Activated CD4-positive, alpha-beta memory T cell treated with anti-CD3 and anti-CD28 coated beads for 36 hours (primary cell): ENCODE measurements at places on chromosomes 2 and 18. TPM values are rescaled to one million over a fixed set of nuclear protein-coding genes. Genes with fewer than 3 reads are reported as not detected.

DNA sequence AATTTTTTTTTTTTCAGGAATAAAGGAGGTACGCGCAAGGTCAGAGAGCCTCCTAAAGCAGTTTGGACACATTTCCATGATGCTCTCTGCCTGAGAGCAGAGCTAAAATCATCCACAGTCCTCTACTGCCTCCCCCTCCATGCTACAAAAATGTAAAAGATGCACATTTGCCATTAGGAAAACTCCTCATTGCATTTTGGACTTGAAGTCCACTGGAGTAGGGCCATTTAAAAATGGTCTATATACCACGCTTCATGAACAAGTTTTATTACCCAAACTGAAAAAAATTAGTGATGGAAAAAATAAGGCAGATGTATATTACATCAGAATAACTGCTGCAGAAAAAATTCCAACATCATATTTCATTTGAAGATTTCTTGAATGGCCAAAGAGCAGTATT lies 256.0 kb downstream of the AFF3 start:
- H3K4me1 ChIP-seq: no peaks in the 10 kb centered on the region
- H3K27me3 ChIP-seq: no peaks in the 10 kb centered on the region
- no peak for DNase-seq
- no peak overlapping the region for H3K27ac ChIP-seq
- H3K36me3 ChIP-seq: no peaks in the 10 kb centered on the region
- H3K4me3 ChIP-seq: no peak overlapping the region

GRCh38 chr2:65231892-65232477 lies 4.4 kb downstream of the ACTR2 start:
- peaks cover 50% of the 10 kb centered on the region for H3K4me1 ChIP-seq
- DNase-seq: peak; percentile 44
- no peaks in the 10 kb centered on the region for H3K27me3 ChIP-seq

DNA sequence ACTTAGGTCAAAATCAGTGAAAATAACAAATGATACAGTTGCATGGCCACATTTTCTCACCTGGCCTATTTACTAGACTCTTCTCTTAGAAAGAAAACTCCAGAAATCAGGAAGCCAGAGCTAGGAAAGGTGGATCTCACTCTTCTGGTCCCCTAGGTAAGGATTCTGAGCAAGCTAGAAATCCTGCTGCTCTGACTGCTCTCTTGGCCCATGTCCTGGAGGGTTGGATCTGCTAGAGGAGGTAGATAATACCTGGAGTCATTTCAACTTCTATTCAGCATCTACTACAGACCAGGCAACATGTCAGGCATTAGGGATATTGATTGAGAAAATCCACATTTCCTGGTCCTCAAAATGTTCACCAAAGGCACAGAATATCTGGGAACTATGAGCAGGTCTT lies 34.9 kb downstream of the AKAIN1 start:
- peaks cover 2% of the 10 kb centered on the region for H3K27me3 ChIP-seq
- no peaks in the 10 kb centered on the region for H3K36me3 ChIP-seq
- H3K27ac ChIP-seq: no peak overlapping the region
- no peak overlapping the region for H3K4me3 ChIP-seq
- peaks cover 21% of the 10 kb centered on the region for H3K4me1 ChIP-seq

DNA sequence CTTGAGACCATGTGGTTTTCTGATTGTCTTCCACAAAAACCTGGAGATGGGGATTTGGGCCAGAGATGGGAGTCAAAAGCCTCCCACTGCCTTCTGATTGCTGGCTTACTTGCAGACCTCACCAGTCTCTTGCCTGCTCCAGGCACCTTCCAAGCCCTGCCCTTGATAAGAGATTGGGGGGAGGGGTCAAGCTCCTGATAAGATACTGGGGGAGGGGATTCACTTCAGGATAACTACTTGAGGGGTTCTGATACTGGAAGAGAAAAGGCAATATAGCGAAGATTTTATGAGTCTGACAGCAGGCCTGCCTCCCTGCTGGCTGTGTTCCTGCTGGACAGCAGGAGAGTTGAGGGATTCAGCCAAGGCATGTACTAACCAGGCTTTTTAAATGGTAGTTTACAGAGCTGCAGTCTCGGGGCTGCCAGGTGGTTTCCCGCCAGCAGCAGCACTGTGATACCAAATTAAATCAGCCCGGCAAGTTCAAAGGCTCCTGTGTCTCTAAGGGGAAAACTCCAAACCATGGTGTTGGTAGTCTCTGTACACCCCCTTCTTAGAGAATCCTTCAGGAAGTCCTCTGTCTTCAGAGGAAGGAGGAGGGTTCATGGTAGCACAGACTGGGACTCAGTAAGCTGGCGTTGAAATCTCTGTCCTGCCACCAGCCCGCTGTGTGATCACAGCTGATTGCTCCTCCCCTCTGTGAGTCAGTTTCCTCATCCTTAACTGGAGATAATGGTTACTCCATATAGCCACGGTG lies 58.3 kb downstream of the FBXO36 start:
- peaks cover 10% of the 10 kb centered on the region for H3K4me1 ChIP-seq
- H3K36me3 ChIP-seq: peaks cover 2% of the 10 kb centered on the region
- H3K27me3 ChIP-seq: no peaks in the 10 kb centered on the region
- no peak overlapping the region for H3K27ac ChIP-seq
- peak; percentile 51 for DNase-seq
- H3K4me3 ChIP-seq: peak overlapping the region; percentile 63

DNA sequence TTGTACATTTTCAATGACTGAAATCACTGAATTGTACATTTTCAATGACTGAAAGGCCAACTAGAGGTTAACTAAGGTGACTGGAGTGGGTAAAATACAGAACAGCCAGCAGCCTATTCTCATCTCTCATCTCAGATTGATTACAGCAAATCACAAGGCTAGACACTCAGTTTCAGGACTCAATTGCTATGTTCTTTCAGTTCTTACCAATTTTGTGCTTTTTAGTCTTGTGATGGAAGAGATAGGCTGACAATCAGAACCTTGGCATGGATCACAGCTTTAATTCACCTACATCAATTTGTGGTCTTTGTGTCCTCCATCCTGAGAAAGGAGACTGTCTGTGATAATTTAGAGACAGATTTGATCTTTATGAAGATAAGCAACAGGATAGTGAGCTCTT lies 124.7 kb downstream of the GULP1 start:
- no peak overlapping the region for H3K4me3 ChIP-seq
- no peaks in the 10 kb centered on the region for H3K27me3 ChIP-seq
- H3K4me1 ChIP-seq: no peaks in the 10 kb centered on the region
- DNase-seq: no peak

DNA sequence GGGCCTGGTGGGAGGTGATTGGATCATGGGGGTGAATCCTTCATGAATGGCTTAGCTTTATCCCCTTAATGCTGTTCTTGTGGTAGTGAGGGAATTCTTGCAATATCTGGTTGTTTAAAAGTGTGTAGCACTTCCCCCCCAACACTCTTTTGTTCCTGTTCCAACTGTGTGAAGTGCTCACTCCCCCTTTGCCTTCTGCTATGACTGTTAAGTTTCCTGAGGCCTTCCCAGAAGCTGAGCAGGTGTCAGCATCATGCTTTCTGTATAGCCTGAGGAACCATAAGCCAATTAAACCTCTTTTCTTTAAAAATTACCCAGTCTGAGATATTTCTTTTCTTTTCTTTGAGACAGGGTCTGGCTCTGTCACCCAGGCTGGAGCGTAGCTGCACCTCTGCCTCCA lies 139.4 kb downstream of the RNF152 start:
- peaks cover 4% of the 10 kb centered on the region for H3K27me3 ChIP-seq
- DNase-seq: no peak
- H3K4me3 ChIP-seq: no peak overlapping the region
- H3K4me1 ChIP-seq: peaks cover 3% of the 10 kb centered on the region
- no peak overlapping the region for H3K27ac ChIP-seq
- H3K36me3 ChIP-seq: no peaks in the 10 kb centered on the region

GRCh38 chr2:128475427-128476211 lies 157.0 kb upstream of the HS6ST1 start:
- peaks cover 11% of the 10 kb centered on the region for H3K27me3 ChIP-seq
- no peak for DNase-seq

DNA sequence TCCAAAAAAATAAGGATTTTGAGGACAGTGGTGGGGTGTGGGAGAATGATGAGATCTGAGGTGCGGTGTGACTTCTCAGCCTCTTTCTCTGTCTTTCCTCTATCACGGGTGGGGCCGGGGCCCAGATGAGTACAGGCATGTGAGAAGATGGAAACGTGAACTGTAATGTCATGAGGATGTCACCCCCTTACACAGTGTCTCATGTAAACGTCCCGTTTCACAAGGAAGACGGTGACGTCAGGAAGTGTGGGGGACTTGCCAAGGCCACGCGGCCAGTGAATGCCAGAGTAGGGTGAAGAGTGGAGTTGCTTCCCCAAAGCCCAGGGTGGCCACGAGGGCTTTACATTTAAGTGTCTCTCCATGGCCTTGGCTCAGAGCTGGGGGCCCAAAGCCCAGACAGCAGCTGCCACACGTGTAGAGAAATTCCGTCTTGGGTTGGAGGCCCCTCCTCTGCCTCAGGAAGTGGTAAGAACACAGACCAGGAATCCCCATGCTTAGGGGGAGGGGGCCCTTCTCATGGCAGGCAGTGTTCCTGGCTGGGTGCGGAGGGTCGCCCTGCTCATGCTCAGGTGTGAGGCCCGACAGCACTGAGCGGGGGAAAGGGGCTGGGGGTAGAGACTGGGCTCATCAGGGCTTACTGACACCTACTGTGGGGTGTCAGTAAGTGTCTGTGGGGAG lies 80.9 kb upstream of the SMAD7 start:
- H3K4me3 ChIP-seq: no peak overlapping the region
- H3K27ac ChIP-seq: no peak overlapping the region
- DNase-seq: peak; percentile 42
- H3K36me3 ChIP-seq: no peaks in the 10 kb centered on the region
- H3K27me3 ChIP-seq: peaks cover 3% of the 10 kb centered on the region
- peaks cover 15% of the 10 kb centered on the region for H3K4me1 ChIP-seq

DNA sequence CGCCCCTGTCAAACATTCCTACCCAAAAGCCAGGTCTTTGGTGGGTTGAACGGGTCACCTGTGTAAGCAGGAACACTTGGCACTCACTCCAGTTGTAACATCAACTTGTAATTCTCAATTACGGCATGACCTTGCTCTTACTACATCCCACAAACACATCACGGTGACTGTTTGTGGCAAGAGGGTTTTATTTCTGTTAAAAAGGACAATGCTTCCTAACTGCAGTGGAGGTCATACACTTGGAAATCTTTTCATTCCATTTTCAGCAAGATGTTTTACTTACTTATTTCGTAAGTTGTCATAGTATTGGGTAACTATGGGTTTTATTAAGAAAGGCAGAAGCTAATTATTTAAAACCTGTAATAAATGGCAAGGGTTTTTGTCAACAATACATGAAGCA lies 126.1 kb downstream of the ZNF516 start:
- no peaks in the 10 kb centered on the region for H3K36me3 ChIP-seq
- peaks cover 3% of the 10 kb centered on the region for H3K27me3 ChIP-seq
- H3K4me3 ChIP-seq: no peak overlapping the region
- no peak for DNase-seq
- no peak overlapping the region for H3K27ac ChIP-seq

DNA sequence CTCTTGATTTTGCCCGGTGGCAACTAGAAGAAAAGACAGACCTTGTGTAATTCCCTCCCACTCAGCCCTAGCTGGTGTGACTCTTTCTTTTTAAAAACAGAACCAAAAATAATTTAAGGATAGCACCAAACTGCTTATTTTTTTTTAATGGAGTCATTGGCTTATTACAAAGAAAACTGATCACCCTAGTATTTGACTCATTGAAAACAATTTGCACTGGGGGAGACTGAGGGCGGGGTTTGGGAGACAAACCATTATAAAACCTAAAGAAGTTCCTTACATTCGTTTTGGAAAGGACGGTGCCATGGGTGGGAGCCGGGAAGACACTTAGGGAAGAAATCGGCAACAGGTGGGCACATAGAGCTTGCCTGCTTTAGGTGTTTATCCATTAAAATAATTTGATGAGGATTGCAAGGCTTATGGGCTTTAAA lies 2.5 kb downstream of the PAX3 start:
- H3K27me3 ChIP-seq: peaks cover 91% of the 10 kb centered on the region
- DNase-seq: no peak
- H3K36me3 ChIP-seq: peaks cover 2% of the 10 kb centered on the region
- H3K4me1 ChIP-seq: peaks cover 35% of the 10 kb centered on the region

GRCh38 chr2:231642631-231643494 lies 50.2 kb downstream of the TEX44 start:
- H3K27ac ChIP-seq: peak overlapping the region; percentile 63
- peaks cover 9% of the 10 kb centered on the region for H3K4me1 ChIP-seq
- no peaks in the 10 kb centered on the region for H3K27me3 ChIP-seq
- H3K4me3 ChIP-seq: peak overlapping the region; percentile 60

GRCh38 chr18:8843005-8843404 lies 137.6 kb downstream of the MTCL1 start:
- no peak overlapping the region for H3K27ac ChIP-seq
- no peak overlapping the region for H3K4me3 ChIP-seq
- H3K4me1 ChIP-seq: no peaks in the 10 kb centered on the region
- peaks cover 4% of the 10 kb centered on the region for H3K27me3 ChIP-seq
- DNase-seq: no peak

- no peaks in the 10 kb centered on the region for H3K27me3 ChIP-seq
- peak overlapping the region; percentile 94 for H3K27ac ChIP-seq
- H3K36me3 ChIP-seq: no peaks in the 10 kb centered on the region
- peak overlapping the region; percentile 97 for H3K4me3 ChIP-seq
- H3K4me1 ChIP-seq: peaks cover 43% of the 10 kb centered on the region
These were observed 1.8 kb downstream of the FBXO48 start for GRCh38 chr2:68465081-68465916.

TFCP2L1 gene
- 0.24 TPM for total RNA-seq

GMPPA gene
- 37.1 TPM for total RNA-seq

RAD51AP2 gene
- total RNA-seq: not detected

CPSF3 gene
- 77.5 TPM for total RNA-seq

ZNF804A gene
- total RNA-seq: not detected

SCN9A gene
- not detected for total RNA-seq

FLACC1 gene
- total RNA-seq: 0.63 TPM

VWC2L gene
- not detected for total RNA-seq

SERPINB5 gene
- total RNA-seq: not detected
